NCI-H1694 treated with DMSO at 0.1 percent for 48 hours (cell line): ENCODE measurements at places on chromosomes 5 and 9.
A peak's percentile ranks its signal among the peaks of the same experiment; 100 is the strongest.

- DNase-seq: no peak
Observed at GRCh38 chr9:113631137-113631765, 167.7 kb downstream of the RGS3 start.

GRCh38 chr9:110255463-110256379 is 586 bp downstream of the TXN start:
- no peak for DNase-seq

- no peak for DNase-seq
Observed at GRCh38 chr5:132819468-132819867, 6.4 kb downstream of the SOWAHA start.

DNA sequence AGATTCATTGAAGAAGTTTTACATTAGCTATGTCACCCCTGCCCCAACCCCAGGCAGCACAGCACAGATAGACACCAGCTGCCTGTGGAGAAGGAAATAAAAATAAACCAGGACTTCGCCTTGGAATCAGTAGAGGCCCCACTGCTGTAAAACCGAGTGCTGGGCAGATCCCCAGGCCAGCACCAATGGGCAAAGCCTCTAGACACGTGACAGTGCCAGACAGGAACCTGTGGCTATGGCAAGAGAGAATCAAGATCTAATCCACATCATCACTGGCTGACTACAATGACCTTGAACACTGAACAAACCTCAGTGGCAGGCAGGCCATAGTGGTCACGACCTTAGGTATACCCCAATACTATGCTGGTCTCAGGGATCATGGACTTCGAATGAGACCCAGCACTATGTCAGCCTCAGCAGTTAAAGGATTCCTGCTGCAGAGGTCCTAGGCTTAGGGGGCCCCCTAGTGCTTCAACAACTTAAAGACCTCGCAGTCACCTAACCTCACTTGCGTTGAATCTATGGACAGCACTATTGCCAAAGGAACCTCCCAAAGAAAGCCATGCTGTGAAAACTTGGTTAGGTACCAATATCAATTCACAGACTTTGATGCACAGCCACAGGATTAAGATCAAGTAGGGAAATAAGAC is 2118.6 kb upstream of the C9orf72 start:
- peak; percentile 37 for DNase-seq

- peak; percentile 83 for DNase-seq
Observed at GRCh38 chr9:129497005-129497812, 123.7 kb downstream of the C9orf50 start.

- no peak for DNase-seq
Observed at GRCh38 chr5:42749020-42749419, 7.6 kb upstream of the CCDC152 start.

- no peak for DNase-seq
Observed at GRCh38 chr5:147372191-147372590, 137.4 kb downstream of the STK32A start.

DNA sequence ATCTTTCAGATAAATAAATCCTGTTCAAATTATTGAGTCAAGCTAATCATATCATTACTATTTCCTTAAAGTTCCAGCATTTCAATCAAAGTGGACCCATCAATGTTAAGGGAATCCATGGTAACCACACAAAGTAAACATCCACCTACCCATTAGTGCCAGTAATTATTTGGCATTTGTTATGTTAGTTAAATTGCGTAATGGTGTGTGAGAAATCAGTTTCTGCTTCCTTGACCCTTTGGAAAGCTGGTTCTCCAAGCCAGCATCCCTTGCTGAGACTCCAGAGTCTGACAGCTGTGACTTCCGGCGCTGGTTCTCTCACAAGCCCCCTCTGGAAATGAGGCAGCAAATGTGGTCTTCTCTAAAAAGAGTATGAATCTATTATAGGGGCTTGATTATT is 308.6 kb upstream of the EFNA5 start:
- no peak for DNase-seq

DNA sequence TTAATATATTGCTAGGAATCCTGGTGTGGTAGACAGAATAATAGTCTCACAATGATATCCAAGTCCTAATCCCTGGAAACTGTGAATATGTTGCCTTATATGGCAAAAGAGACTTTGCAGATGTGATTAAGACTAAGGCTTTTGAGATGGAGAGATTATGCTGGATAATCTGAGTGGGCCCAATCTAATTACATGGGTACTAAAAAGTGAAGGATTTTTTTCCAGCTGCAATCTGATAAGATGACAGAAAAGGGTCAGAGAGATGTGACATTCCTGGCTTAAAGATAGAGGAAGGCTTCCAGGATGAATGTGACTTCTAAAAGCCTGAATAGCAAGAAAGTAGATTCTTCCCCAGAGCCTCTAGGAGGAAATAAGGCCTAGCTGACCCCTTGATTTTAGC is 80.7 kb upstream of the MPDZ start:
- no peak for DNase-seq

DNA sequence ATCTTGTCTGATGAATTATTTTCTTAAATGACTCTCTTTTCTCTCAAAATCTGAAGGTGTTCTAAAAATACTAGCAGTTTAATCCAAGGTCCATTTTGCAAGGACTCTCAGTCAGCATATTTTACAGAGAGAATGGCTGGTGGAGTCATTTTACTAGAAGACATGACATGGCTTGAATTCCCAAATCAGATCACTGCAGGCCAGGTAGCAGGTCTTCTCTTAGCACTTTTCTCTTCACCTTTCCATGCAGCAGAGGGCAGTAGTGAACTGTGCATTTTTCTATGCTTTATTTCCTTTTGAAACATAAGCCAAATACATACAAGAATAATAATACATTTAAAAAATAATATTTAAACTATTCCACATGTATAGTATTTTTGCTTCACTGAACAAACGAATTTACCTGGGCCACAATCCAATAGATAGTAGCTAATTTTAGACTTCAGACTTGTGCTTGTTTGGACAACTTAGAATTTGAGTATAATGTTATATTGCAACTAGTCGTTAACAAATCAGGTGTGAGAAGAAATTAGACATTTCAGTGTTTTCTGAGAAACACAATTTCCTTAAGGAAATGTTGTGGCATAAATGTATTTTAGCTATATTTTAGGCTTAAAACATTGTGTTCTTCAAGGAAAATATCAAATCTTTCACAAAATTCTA is 289.4 kb upstream of the DAB2 start:
- DNase-seq: peak; percentile 21

GRCh38 chr5:6328173-6328572 is 50.2 kb downstream of the MED10 start:
- DNase-seq: no peak

- no peak for DNase-seq
Observed at GRCh38 chr5:172870715-172871461, 36.8 kb downstream of the ERGIC1 start.

DNA sequence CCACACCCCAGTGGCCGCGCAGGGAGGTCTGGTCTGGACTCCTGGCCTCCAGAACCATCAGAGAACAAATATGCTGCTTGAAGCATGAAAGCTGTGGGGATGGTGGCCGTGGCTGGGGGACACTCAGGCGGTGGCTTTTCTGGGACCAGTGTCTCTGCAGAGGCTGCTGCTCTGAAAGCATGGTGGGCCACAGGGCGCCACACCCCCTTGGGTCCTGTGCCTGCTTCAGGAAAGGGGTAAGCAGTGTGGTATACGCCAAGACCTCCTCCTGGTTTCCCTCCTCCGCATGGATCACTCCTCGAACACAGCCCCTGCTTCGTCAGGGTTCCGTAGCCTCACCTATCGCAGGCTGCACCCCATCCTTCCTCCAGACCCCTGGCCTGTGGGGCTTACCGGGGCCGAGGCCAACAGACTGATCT is 19.7 kb upstream of the TERT start:
- DNase-seq: no peak

DNA sequence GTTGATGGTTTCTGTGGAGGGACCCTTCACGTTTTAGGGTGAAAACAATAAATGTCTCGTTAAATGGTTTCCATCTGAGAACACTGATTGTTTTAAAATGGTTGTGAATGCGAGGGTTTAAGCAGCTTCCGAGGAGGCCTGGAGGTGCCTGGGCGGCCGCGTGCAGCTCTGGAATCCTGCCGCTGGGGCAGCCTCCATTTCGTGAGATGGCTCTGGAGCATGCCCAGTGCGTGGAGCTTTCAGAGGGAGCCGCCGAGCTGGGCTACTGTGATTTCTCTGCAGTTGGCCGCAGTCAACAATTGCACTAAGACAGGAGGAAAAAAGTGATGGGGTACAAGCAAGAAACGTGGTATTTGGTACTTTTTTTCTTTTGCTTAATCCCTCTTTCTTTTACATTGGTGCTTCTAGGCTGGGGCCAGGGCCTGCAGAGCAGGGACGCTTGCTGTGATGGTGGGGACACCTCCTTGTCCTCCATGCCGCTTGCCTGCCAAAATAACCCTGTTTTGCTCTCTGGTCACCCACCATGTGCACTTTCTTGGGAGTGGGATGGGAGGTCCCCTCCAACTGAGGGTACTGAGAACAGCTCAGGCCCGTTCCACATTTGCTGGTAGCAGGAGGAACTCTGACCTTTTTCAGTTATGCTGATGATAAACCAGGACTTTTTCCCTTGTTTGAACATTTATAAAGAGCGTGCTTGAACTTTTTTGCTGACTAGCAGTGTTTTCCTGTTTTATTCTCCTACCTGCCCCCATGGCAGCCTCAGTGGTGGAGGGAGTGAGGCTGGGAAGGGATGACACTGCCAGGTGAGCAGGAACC is 47.1 kb downstream of the EHMT1 start:
- no peak for DNase-seq

DNA sequence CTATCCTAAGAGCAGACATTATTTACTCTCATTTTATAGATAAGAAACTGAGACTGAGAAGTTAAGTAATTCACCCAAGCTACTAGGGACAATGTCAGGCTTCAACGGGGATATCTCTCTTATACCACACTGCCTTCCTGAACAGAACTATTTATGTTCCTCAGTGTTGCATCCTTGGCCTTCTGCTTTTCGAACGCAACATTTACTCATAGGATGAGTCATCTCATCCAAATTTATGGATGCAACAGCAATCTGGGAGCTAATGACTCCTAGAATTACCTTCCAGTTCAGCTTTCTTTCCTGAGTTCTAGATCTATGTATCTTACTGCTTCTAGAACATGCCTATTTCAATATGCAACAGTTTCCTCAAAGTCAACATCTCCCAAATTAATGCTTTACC is 103.6 kb upstream of the PAM start:
- DNase-seq: no peak

GRCh38 chr9:11319538-11319937 is 706.7 kb upstream of the PTPRD start:
- peak; percentile 77 for DNase-seq

- no peak for DNase-seq
Observed at GRCh38 chr5:10502130-10502529, 60.5 kb downstream of the ROPN1L start.

DNA sequence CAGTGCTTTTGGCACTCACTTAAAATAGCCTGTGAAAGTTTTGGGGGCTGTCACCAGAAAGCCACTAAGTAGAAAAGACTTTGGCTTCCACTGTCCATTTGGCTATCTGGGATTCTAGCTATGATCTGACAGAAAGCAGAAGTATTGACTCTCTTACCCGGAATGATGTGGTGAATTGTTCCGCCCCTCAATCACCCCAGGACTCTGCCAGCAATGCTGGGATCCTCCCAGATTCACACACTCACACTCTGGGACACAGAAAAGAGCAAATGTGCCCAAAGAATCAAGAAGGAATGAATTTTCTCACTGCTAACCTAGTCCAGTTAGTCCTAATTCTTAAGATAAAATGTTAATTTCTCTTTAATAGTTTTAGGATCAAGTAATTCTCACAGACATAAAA is 576.9 kb downstream of the BNC2 start:
- DNase-seq: no peak
